Naive thymus-derived CD8-positive, alpha-beta T cell (primary cell): ENCODE measurements at places on chromosomes 2 and 18.

DNA sequence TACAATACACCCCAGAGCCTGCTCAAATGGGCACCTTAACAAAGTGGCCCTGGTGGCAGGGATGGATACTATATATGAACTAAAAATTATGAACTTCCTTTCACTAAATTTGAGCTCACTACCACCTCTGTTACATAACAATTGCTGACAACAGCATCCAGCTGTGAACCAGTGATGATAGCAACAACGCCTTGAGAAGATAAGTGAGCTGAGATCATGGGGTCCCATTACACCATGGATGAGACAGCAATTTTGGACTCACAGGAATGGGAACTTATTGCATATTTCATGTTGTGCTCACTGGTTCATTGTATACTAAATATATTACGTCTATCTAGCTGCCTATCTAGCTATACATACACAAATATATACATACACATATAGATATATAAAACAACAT is 16.9 kb upstream of the ALMS1 start:
- no peak for DNase-seq

- DNase-seq: no peak
Observed at GRCh38 chr2:9203876-9204275, 2.7 kb upstream of the ASAP2 start.

- no peak for DNase-seq
Observed at GRCh38 chr2:31318361-31319336, 84.7 kb downstream of the EHD3 start.

DNA sequence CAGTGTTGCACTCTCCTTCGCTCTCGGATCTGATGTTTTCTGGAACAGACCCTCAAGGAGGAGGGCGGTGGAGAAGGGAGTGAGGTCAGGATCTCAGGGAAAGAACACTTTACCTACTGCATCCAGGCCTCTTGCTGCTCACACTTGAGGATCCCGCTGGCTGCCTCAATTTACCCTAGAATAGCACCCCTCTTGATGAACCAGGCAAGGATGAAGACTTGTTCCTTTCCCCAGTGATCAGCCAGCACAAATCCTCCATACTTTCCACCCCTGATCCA is 14.2 kb downstream of the WNT10A start:
- DNase-seq: no peak

DNA sequence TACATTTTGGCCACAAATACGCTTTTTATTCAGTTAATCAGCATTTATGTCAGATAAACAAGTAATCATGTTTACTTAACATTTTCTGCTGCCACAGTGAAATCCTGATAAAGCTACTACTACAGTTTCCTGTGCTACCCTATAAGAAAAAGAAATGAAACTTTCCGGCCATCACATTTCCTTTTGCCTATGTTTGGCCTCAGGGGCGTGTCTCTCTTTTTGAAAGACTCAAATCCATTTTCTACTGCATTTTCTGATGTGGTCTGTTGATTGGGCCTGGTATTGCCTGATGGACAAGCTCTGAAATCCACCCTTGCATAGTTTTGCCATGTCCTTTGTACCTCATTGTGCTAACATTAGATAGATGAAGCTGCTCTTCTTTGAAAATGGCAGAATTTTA is 152.6 kb downstream of the AGPS start:
- no peak for DNase-seq

DNA sequence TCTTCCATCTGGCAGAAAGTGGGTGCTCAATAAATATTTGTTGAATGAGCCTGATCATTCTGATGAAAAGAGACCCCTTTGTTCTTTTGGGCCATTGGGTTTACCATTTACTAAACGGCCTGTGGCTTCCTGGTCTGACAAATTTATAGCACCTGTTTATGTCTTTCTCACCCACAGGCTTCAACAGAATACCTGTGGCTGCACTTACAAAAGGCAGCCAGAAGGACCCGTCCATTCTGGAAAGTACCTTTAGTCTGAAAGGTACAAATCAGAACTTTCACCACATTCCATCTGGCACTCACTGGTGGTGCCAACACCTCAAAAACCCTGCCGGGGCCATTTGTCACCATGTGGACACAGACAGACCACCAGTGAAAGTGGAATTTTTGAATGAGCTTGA is 167.5 kb downstream of the ETAA1 start:
- DNase-seq: no peak

DNA sequence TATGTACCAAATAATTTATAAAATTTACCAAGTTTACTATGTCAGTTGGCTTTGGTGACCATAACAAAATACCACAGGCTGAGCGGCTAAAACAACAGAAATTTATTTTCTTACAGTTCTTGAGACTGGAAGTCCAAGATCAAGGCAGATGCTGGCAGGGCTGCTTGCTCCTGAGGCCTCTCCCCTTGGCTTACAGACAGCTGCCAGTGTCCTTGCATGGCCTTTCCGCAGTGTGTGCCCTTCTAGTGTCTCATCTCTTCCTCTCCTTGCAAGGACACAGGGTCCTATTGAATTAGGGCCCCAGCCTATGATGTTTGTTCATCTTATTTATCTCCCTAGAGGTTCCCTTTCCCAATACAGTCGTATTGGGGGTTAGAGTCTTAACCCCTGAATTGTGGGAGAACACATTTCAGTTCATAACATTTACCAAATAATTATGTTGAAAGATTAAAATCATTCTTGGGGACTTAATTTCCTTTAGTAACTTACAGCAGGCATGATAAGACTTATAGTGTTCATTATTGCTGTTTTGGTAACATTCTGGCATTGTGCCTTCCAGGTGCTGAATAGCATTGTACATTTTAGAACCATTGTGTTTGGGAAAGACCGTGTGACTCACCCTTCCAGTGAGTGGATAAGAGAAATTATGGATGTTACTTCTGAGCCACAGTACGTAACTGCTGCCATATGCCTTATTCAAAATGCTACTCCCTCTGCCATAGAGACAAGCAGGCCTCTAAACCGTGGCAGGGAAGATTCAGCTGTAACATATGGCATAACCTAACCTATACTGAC is 317.5 kb downstream of the TMX3 start:
- DNase-seq: no peak

DNA sequence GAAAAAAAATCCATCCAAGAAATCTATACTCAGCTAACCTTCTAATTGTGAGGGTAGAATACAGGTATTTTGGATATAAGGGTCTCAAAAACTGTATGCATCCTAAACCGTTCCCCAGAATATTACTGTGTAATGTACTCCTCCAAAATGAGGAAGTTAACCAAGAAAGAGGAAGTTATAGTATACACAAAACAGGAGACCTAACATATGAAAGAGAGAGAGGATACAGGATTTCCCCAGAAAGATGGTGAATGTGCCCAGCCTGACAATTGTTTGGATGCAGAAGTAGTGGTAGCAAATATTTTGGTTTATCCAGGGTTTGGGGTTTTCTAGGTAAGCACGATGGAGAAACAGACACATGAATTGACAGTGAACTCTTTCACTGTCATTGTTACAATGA is 50.6 kb downstream of the GALNT3 start:
- DNase-seq: no peak

DNA sequence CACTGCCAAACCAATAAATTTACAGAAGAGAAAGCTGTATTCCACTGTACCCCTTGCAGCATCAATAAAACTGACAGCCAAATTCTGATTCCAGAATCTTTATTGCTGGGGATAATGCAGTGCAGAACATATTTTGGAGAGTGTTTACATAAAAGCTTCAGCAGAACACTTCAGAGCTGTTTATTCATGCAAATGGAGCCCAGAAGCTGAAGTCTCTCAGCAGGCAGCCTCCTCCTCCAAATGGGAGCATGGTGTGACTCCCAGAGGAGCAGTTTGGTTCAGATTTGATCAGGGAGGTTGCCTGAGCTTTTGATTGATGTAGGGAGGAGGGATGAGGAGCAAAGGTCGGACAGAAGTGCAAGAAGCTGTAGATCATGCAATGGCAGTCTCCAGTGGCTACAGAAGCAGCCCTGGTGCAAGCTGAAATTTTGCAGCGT is 22.4 kb downstream of the LHCGR start:
- no peak for DNase-seq

DNA sequence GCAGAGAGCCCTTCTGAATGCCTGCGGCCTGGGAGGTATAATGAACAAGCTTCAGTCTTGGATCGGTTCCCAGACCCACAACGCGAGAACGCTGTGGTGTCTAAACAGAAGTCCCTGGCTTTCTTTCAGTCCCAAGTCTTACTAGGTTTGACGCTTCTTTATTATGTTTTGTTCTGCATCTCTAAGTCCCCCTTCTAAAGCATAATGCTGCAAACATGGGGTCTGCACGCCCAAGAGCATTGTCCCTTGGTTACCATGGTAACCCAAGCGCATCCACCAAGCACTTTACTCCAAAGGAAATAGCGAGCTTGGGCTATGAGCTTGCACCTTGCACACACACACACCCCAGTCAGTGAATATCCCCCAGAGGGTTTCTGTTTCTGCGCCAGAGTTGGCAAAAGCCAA is 193.7 kb downstream of the INO80D start:
- no peak for DNase-seq

- DNase-seq: no peak
Observed at GRCh38 chr2:26399771-26400376, 1.8 kb upstream of the DRC1 start.

DNA sequence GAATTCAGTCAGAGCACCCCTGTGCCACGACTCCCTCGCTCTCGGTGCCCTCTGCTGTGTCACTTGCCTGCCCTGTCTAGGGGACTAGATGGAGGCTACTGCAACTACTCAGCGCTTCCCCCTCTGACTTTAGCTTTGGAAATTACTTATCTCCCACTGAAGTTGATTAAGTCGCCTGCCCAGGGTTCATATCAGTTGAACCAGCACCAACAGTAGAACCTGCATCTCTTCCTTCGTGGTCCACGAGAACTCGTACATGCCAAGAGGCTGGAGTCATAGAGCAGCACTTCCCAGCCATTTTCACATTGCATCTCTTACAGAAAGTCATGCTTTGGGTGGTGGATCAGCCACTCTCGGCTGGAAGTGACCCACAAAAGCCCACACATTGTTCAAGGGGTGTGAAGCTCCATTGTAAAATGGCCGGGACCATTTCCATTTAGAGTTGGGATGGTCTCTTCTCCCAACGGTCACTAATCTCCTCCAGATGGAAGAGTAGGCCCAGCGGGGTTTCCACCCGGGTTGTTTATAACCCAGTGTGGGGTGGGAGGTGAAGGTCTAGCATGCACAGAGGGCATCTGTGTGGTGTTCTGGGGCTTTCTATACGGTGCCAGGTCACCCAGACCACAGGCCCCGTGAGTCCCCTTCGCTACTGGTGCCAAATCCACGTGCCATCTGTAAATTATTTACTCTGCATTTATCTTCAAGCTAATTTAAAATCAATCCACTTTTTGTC is 38.0 kb downstream of the STEAP3 start:
- DNase-seq: no peak

GRCh38 chr18:59159986-59160385 is 20.3 kb downstream of the SEC11C start:
- no peak for DNase-seq

- no peak for DNase-seq
Observed at GRCh38 chr2:240498171-240498957, 59.4 kb downstream of the ANKMY1 start.

- DNase-seq: no peak
Observed at GRCh38 chr2:25123682-25124081, 44.7 kb downstream of the POMC start.

GRCh38 chr2:218125626-218126080 is at the start of gene CXCR2:
Gene CXCR2 (plus strand): TSS chr2:218126028. CDS start chr2:218134802, 8,774 bp downstream.
- DNase-seq: no peak

DNA sequence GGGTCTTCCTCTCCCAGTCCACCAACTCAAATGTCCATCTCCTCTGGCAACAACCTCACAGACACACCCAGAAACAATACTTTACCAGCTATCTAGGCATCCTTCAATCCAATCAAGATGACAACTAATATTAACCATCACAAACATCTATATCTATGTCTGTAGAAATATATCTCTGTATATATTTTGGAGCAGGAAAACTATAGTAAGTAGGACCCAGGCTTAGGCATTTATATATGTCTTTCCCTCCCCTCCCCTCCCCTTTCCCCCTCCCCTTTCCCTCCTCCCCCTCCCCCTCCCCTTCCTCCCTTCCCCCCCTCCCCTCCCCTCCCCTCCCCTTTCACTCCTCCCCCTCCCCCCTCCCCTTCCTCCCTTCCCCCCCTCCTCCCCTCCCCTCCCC is 210.5 kb downstream of the RNF144A start:
- no peak for DNase-seq

- DNase-seq: no peak
Observed at GRCh38 chr18:76978616-76979015, 154.0 kb downstream of the MBP start.

- no peak for DNase-seq
Observed at GRCh38 chr2:172196768-172197431, 94.2 kb upstream of the DLX2 start.

DNA sequence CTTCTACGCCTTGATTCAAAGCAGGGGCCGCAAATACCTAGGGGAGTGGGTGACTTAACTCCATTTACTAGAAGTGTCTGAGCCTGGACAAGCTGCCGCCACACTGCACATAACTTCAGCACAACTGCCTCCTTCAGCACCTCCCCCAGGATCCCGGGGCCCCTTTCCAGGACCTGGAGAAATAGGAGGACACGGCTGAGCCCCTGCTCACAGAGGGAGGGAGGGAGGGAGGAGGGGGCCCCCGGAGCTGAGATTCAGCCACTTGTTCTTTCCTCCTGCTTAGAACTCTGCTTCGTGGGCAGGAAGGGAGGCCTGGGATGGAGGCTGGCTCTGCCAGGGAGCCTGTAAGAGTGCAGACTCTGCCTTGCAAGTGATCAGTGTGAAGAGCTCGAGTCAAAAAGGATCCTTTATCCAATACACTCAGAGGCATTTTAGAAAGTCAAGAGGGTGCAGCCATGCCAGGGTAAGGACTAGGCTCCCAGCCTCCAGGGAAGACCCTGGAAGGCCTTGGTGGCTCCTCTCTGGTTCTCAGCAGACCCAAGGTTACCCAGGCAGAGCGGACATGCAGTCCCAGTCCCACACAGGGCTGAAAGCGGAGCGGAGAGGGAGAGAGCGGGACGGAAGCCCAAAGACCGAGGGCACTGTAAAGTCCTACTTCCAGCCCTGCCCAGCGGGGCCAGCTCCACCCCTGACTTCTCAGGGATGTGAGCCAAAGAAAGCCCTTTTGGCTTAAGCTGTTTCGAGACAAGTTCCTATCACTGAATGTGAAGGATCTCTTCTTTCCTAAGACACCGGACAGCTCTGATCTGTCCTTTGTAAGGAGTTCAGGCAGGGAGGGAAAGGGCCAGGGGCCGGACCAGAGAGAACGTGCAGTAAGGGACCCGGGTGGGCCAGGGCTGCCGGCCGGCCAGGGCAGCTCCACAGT is 8.6 kb upstream of the ARMC9 start:
- DNase-seq: no peak

GRCh38 chr2:28274911-28275685 is 117.6 kb upstream of the FOSL2 start:
- DNase-seq: no peak
